ENCODE measurements at places on chromosomes 5 and 9.

DNA sequence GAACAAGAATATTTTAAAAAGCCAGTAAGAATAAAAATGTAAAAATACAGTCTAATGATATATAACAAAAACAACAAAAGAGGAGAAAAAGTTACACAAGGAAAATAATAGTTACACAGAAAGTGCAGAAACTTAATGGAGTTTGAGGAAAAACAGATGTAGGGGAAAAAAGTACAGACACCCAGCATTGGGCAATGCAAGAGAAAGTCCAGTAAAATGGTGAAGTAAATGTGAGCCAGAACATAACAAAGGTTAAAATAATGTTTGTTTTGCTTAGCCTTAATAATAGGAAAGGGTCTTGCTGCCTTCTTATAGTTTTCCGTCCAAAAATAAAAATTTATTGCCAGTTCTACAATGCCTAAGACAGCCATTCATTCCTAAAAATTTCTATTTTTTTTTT lies 364.2 kb downstream of the NNT start:
- no peak for DNase-seq

- no peak for DNase-seq
These were observed 721 bp downstream of the GIN1 start for GRCh38 chr5:103119070-103119764.

DNA sequence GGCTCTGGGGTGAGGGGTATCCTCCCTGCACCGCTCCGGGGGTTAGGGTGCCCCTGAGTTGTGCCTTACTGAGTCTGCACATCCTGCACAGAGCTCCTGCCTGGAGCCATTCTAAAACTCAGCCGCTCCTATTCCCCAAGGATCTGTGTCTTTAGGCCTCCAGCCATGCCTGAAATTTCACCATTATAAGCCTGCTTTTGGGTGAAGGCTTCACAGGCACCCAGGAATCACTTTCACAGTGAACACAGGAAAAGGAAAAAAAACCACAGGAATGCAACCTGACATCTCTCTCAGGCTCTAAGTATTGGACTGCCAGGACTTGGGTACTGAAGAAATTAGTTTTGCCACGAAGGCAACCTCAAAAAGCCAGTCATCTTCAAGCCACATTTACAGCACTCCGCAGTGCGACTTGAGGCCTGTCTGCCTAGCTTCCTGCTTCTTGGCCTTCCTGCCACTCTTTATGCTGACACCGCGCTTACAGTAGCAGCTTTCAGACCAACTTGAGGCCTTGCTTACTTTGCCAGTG lies 30.9 kb downstream of the GALNT10 start:
- peak; percentile 8 for DNase-seq

- DNase-seq: no peak
These were observed 522 bp downstream of the BTNL9 start for GRCh38 chr5:181040631-181040945.

- DNase-seq: no peak
These were observed 285.1 kb downstream of the MAT2B start for GRCh38 chr5:163790497-163790896.

- DNase-seq: no peak
These were observed 115.4 kb downstream of the MARCHF3 start for GRCh38 chr5:126914801-126915436.

GRCh38 chr9:73265876-73266275 lies 114.2 kb downstream of the ANXA1 start:
- peak; percentile 28 for DNase-seq

DNA sequence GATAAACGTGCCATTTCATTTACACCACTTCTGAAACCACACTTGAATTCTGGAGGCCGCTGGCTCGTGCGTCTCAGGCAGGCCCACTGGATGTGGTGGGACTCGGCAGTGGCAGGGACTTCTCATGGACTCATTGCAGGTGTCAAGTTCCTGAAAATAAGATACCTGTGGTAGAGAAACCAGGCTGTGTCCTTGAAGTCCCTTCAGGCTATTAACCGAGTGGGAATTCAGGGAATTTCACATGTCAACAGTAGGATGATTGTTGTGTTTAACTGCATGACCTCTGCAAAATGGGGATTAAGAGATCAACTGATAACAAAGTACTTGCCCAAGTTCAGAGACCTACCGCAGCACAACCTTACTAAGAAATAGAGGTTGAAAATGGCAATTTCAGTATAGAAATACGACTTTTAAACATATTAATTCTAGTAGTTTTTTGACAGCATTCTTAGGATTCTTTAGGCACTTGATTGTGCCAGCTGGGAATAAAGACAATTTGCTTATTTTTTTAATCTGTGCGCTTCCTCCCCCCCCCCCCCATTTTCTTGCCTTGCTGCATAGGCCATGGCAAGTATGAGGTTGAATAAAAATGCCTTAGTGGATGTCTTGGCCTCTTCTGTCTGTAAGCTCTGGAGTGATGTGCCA lies 26.8 kb downstream of the TRIP13 start:
- peak; percentile 7 for DNase-seq
